ENCODE measurements at places on chromosomes 5 and 9.
A peak's percentile ranks its signal among the peaks of the same experiment; 100 is the strongest.

DNA sequence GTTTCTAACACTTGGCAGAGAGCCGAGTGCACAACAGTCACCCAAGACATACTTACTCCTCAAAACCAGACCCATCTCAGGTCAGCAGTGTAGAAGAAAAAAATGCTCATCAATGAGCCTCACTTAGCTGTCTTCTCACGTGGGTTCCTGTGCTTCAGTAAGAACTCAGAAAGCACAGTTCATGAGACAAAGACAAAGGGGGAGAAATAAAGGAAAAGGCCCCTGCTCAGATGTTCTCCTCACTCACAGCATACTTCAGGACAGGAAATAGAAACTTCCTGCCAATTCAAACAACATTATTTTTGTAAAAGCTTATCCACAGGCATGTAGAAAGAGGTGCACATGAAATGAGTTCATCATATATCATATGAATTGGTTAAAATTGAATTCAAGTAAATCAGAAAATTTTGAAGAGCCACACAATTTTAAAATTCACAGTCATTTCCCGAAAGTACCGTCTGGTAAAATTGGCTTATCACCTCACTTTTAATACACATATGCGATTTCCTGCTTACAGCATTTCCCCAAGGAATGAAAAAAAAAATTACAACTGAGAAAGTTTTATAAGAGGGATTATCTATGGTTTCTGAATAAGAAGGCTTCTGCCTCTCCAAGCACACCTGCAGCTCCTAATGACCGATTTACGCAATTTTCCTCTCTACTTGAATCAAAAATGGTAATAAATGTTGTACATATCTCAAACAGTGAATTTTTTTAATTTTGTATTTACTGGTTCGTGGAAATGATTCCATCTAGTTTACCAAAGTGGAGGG is 328.3 kb downstream of the TMEM167A start:
- DNase-seq, result no peak

GRCh38 chr5:68269820-68270219 is 54.3 kb downstream of the PIK3R1 start:
- DNase-seq, result no peak

GRCh38 chr9:98255061-98255577 is 330 bp downstream of the TBC1D2 start:
- peak; percentile 72 for DNase-seq

DNA sequence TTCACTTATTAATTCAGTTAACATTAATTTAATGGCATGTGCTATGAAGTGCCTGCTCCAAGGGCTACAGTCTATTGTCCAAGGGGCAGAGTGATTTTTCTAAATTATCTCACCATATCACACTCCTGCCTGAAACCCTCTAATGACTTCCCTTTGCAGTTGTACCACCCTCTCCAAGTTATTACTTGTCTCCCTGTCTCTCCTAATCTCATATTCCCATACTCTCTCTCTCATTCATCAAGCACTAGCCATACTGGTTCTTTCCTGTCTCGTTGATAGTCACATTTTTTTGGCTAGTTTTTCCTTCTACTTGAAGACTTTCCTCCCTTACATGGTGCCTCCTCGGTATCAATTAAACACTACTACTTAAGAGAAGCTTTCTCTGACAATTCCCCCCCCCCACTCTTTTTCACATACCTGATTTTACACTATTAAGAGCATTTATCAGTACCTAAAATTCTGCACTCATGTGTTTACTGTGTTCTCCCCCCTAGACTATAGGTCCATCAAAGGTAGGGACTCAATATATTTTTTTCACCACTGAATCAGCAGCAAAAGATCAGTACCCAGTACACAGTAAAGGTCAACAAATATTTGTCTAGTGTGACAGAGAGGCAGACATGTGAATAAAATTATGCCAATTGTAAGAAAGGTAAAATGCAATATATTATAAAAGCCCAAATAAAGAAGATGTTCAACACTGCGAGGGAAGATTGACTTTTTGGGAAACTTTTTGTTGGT is 19.0 kb downstream of the RICTOR start:
- DNase-seq, result no peak
